Esophagus muscularis mucosa (tissue), 4 donors: ENCODE measurements at places on chromosomes 12 and 14.
A peak's percentile ranks its signal among the peaks of the same experiment; 100 is the strongest.

DNA sequence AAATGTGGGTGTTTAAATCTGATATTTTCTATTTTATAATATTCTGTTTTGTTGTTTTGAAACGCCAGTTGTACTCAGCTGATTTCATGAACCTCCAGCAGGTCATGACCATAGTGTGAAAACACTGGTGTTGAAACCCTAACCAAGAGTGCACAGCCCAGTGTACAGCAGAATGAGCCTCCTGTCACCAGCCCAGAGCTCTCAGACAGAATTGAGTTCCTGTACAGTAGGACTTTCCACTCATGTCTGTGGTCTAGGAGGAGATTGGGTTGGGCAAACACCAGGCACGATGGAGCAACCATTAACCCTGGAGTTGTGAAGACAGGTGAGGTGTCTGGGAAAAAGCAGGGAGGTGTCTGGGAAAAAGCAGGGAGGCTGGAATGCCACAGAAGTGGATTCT lies 908.8 kb downstream of the VRK1 start:
- peak; percentile 50 for DNase-seq

GRCh38 chr14:33568935-33569579 lies 381.8 kb downstream of the EGLN3 start:
- DNase-seq, result no peak

DNA sequence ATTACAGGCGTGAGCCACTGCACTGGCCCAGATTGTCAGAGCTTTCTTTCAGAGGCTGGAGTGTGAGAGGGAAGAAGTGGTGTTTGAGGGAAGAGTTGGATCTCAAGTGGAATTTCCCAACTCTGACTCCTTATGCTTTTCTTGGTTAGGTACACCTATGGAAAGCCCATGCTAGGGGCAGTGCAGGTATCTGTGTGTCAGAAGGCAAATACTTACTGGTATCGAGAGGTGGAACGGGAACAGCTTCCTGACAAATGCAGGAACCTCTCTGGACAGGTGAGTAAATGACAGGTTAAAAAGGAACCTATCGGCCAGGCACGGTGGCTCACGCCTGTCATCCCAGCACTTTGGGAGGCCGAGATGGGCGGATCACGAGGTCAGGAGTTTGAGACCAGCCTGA lies 14.9 kb downstream of the A2ML1 start:
- no peak for DNase-seq

- no peak for DNase-seq
Measured at GRCh38 chr12:11711651-11712327, 62.3 kb downstream of the ETV6 start.

GRCh38 chr14:92353447-92353846 lies 30.5 kb downstream of the SLC24A4 start:
- DNase-seq, result no peak

GRCh38 chr14:100687386-100687785 lies 39.3 kb upstream of the DLK1 start:
- DNase-seq, result no peak

GRCh38 chr12:9951026-9951675 lies 19.0 kb upstream of the CLEC2A start:
- no peak for DNase-seq

DNA sequence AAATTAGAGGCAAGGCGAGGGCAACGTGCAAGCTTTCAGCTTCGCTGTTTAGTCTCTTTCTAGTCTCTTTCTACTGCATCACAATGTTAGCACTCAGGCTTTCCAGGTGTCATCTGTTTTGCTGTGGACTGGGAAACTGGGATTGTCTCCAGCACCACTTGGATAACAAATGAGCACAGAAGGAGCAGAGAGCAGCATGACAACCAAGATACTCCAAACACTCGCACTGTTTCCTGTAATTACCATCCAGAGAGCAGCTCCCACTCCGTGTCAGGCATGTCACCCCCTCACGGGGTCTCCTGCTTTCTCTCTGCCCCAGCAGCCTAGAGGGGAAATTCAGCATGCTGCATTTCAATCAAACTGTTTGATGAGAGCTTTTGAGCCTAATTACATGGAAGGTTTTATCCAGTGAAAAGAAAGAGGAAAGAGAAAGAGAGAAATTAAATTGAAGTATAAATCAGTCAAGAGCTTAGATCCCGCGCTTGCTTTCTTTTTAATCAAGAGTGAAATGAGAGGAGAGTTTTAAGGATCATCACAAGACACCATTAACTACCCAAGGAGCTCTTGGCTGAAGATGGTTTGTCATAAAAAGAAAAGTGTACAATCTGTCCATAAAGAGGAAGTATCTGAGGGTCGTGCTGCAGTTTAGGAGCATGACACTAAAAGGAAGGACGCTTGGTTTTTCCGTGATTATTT lies 917.7 kb downstream of the DIO2 start:
- DNase-seq, result no peak

- no peak for DNase-seq
Measured at GRCh38 chr14:76773188-76773885, 12.1 kb downstream of the VASH1 start.

DNA sequence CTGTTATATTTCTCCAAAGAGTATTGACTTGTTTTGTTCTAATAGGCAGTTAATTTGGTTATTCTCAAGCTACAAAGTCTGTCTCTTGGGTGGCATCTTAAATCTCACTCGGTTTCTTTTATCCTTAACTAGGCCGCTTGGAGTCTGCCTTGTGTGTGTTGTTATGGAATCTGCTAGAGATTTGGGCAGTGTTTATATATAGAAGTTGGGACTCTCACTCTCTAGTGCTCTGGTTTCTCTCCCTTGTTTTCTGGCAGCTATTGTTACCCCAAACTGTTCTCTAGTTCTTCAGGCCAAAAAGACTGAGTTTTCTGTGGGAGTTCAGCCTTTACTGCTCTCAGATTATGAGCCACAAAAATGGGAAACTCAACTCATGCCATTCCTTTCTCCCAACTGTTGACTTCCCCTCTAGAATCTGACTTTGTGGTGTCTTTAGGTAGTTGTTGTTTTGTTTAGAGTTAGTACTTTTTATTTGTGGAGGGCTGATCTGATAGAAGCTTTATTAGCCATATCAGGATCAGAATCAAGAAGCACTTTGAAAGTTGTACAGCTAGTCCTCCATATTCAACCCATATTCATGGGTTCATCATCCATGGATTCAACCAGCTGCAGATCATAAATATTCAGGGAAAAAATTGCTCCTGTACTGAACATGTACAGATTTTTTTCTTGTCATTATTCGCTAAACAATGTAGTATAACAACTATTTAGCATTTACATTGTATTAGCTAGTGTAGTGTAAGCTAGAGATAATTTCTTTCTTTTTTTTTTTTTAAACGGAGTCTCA lies 11.2 kb downstream of the PSMA6 start:
- DNase-seq, result no peak

DNA sequence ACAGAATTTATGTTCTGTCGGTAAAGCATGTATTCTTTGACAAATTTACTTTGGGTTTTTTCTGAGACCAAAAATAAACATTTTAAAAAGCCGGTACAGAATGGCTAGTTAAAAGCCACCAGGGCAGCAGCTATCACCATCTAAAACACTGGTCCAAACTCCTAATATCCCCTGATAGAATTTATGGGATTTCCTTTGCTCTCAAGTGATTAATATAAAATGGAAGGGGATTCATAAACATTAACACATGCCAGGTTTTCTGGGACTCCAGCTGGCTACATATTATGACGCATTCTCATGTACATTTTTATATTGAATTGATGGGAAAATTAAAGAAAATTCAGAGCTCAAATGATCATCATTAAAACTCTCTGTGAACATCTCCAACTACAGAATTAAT lies 640.8 kb downstream of the C12orf50 start:
- no peak for DNase-seq

- no peak for DNase-seq
Measured at GRCh38 chr12:124273630-124274029, 21.3 kb upstream of the RFLNA start.

- DNase-seq, result no peak
Measured at GRCh38 chr12:62006076-62006732, 254.0 kb upstream of the USP15 start.

GRCh38 chr14:22010545-22011252 lies 337.1 kb upstream of the OR4E1 start:
- DNase-seq, result no peak

- DNase-seq, result no peak
Measured at GRCh38 chr12:51622564-51622963, 31.5 kb downstream of the SCN8A start.

DNA sequence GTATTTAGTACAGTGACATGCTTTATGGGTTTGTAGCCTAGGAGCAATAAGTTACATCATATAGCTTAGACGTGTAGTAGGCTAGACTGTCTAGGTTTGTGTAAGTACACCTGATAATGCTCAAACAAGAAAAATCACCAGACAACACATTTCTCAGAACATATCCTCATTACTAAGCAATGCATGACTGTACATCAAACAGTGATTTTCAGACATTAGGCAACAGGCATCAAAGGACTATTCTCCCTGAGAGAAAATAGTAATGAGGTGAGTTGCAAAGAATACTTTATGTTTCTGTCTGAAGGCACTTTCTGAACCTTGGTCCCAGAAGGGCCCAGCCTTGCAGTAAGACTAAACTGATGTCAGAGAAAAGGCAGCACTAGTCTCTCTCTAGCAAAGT lies 48.4 kb upstream of the SYT10 start:
- no peak for DNase-seq

GRCh38 chr12:94329366-94329765 lies 130.3 kb downstream of the CEP83 start:
- no peak for DNase-seq

DNA sequence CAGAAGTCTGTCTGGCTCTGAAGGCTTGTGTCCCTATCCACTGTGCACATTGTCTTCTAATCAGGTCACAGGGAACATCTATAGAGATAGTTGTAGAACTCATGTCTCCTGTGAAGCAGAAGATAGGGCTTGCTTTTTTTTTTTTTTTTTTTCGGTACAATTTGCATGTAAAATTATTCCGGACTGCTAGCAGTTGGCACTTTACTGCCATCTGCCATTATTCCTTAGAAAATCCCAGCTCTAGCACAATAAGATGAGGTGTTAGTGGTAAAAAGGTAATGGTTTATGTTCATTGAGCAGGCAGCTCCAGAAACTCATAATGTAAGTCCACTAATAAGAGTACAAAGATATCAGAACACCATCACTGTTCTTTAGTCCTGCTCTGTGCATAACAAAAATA lies 8.7 kb downstream of the MYRFL start:
- no peak for DNase-seq

- no peak for DNase-seq
Measured at GRCh38 chr14:70020352-70021170, 141.3 kb downstream of the SMOC1 start.

DNA sequence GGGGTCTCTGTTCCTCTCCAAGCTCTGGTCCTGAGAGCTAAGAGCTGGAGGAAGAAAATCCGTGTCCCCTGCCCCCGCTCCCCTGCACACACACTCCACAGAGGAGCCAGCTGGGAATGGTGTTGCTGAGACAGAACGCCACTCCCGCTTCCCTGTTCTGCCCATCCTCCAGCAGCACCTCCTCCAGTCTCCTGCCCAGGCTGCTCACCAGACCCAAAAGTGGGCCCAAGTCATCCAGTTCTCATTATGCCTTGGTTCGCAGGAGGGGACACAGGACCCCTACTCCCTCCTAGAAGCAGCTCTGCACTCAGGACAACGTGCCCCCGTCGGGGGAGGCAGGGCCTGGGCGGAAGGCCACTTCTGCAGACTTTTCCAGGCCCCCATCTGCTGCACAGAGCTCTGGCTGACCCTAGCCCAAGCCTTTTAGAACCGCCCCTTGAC lies 830 bp upstream of the TRMT61A start:
- DNase-seq, result no peak

- DNase-seq, result no peak
Measured at GRCh38 chr12:84336231-84336630, 576.4 kb downstream of the SLC6A15 start.

GRCh38 chr12:108671110-108671509 lies 37.4 kb upstream of the SELPLG start:
- DNase-seq, result no peak
